ENCODE measurements at places on chromosomes 1 and 21. TPM values are rescaled to one million over a fixed set of nuclear protein-coding genes. Genes with fewer than 3 reads are reported as not detected.

The KCNK1 gene
- 0.70 TPM for total RNA-seq

The BEND5 gene
- 0.29 TPM for total RNA-seq

The RIMKLA gene
- total RNA-seq = not detected

The KCNQ4 gene
- 0.68 TPM for total RNA-seq

The PTGFRN gene
- 92.3 TPM for total RNA-seq

The ZRANB2 gene
- 41.7 TPM for total RNA-seq

The IQGAP3 gene
- total RNA-seq = 5.7 TPM

The DNAH14 gene
- total RNA-seq = 17.0 TPM

The CACNA1S gene
- not detected for total RNA-seq

The NECTIN4 gene
- not detected for total RNA-seq

The CYP4Z1 gene
- total RNA-seq = not detected

All from glomerular endothelial cell (primary cell).